ENCODE measurements at places on chromosomes 1 and 21.

GRCh38 chr1:221604948-221605347, 136.9 kb downstream of the DUSP10 start:
- DNase-seq: no peak

- DNase-seq: no peak
Observed at GRCh38 chr1:236850077-236850979, 55.2 kb downstream of the MTR start.

DNA sequence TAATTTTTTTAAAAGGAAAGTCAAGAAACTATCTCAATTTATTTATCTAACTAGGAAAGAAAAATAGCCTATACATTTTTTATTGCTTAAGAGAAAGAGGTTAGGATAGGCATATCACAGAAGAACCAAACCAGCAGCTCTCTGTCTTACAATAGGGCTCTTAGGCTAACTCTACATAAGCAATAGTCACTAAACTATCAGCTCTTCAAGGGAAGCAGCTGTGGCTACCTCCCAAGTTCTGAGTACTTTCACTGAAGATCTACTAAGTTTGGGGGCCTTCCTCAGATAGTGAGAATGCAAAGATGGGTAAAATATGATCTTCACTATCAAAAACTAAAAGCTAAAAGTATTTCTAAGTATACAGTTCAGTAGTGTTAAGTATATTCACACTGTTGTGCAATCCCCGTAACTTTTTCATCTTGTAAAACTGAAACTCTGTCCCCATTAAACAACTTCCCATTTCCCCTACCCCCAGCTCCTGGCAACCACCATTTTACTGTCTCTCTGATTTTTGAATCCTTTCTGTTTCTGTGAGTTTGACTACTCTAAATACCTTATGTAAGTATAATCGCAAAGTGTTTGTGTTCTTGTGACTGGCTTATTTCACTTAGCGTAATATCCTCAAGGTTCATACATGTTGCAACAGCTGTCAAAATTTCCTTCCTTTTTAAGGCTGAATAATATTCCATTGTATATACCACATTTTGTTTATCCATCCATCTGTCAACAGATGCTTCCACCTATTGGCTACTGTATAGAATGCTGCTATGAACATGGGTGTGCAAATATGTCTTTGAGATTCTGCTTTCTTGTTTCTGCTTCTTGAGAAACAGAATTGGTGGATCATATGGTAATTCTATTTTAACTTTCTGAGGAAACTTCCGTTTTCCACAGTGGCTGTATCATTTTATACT, 73.3 kb downstream of the ACBD6 start:
- no peak for DNase-seq

- DNase-seq: no peak
Observed at GRCh38 chr1:201552941-201553351, 14.0 kb downstream of the NAV1 start.

GRCh38 chr1:201141418-201141817, 12.9 kb downstream of the TMEM9 start:
- DNase-seq: no peak

DNA sequence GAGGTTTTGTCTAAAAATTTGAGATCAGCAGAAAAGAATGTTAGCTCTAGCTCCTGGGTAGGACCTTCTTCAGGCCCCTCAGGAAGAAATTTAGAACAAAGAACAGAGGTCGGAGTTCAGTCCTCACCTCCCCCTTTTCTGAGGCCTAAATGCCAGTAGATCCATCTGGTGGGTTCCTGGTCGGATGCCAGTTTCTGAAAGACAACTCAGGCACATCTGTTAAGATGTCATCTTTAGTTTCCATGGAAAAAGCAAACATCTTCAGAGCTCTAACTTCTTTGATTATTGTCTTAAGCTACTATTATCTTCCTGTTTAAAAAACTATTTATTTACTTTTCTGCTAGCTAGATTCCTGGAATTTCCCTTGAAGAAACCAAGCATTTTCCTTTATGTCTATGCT, 37.1 kb upstream of the USP25 start:
- DNase-seq: no peak

DNA sequence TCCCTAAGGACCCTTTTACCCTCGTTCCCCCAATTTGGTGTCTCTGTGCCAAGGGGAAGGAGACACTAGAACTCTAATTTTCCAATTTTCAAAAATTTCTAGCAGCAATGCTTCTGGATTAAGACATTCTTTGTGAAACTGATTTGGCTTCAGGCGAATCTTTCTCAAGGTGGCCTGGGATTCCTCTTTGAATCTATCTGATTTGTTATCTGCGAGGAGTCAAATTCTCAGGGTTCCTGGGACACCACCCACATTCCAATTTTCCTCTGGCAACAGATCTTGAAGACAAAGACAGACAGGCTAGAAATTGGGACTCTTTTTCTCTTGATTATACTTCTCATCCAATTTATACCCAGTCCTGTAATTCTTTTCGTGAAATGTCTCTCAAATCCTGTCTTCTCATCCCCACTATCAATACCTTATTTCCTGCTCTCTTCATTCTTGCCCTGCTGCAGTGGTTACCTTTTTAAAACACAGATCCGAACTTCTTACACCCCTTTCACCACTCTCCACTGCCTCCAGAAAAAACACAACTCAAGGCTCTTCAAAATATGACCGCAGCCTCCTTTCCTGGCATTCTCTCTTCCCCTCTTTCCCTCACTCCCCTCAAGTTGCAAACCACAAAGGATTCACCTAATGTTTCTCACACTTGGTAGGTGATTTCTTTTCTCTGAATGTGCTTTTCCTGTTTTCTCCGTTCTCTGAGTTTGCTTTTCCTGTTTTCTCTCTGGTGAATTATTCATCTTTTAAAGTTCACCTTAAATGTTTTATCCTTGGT, 2.7 kb upstream of the MPZL1 start:
- no peak for DNase-seq

- DNase-seq: peak; percentile 64
Observed at GRCh38 chr21:46634966-46635323, 529 bp upstream of the PRMT2 start.

DNA sequence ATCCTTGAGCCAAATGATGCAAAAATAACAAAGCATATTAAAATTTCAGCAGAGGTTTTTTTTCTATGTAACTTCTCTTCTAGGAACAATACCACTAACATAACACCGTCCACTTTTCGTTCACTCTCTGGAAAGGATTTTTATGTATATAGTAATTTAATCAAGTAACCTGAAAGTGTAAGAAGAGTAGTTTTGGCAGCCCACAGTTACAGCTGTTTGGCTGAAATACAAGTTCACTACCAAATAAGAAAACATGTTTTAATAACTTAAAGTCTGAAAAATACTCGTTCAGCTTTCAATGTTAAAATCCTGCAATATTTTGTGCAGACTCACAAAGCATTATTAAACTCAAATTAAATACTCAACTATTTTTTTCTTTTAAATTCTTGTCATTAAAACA, 896.8 kb upstream of the ADGRL4 start:
- DNase-seq: no peak

- no peak for DNase-seq
Observed at GRCh38 chr1:239125893-239126292, 260.5 kb upstream of the CHRM3 start.

DNA sequence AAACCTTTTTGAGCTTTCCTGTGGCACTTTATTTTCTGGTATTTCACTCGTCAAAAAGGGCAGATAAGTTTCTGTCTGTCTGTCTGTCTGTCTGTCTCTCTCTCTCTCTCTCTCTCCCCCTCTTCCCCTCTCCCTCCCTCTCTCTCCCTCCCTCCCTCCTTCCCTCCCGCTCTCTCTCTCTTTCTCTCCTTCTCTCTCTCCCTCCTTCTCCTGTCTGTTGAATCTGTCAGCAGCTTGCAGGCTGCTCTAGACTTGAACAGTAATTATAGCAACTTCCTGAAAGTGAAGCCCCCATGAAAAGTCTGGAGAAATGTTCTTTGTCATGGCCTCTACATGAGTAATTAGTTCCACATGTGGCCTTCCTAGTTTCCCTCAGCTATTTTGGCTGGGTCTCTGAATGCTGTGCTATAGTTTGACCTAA, 275.2 kb upstream of the C1orf105 start:
- no peak for DNase-seq

- no peak for DNase-seq
Observed at GRCh38 chr1:213728593-213729536, 258.9 kb upstream of the PROX1 start.

DNA sequence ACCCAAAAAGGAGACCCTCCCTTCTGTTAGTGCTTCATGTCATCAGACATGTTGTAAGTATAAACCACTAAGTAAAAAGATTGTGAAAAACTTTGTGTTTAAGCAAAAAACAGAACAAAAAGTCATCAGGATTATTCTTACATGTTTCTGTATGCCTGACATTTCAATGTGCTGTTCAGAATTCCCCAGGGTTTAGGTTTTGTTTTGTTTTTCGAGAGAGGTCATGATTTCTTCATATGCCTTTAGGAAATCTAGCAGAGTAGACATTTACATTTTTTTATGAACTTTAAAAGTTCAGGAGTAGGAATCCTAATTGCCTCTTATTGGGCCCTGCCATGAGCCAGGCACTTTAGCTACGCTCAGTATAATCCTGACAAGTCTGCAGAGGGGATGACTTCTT, 85.3 kb downstream of the VPS13D start:
- no peak for DNase-seq

- DNase-seq: no peak
Observed at GRCh38 chr1:190373705-190374336, 103.8 kb downstream of the BRINP3 start.

- DNase-seq: no peak
Observed at GRCh38 chr1:145992502-145992936, 3.9 kb downstream of the TXNIP start.

- DNase-seq: no peak
Observed at GRCh38 chr1:110719908-110720307, 45.2 kb upstream of the KCNA3 start.

GRCh38 chr1:198363625-198364151, 176.8 kb downstream of the ATP6V1G3 start:
- DNase-seq: no peak

DNA sequence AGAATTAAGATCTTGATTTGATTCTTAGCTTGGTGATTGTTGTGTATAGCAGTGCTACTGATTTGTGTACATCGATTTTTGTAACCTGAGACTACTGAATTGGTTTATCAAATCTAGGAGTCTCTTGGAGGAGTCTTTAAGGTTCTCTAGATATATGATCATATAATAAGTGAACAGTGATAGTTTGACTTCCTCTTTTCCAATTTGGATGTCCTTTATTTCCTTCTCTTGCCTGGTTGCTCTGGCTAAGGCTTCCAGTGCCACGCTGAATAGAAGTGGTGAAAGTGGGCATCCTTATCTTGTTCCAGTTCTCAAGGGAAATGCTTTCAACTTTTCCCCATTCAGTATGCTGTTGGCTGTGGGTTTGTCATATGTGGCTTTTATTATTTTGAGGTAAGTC, 61.5 kb upstream of the LYST start:
- DNase-seq: no peak

DNA sequence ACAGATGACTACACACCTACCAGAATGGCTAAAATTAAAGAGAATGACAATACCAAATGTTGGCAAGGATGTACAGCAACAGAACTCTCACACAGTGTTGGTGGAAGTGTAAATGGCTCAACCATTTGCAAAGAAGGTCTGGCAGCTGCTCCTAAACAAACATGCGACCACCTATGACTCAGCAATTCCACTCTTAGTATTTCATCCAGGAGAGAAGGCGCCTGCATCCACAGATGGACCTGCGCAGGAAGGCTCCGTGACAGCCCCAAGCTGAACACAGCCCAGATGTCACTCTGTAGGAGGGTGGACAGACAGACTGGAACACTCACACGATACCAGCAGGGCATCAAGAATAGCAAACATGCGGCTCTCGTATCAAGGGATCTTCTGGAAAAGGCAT, 6.7 kb downstream of the PTTG1IP start:
- DNase-seq: no peak

GRCh38 chr1:172753964-172754363, 95.1 kb downstream of the FASLG start:
- DNase-seq: no peak

DNA sequence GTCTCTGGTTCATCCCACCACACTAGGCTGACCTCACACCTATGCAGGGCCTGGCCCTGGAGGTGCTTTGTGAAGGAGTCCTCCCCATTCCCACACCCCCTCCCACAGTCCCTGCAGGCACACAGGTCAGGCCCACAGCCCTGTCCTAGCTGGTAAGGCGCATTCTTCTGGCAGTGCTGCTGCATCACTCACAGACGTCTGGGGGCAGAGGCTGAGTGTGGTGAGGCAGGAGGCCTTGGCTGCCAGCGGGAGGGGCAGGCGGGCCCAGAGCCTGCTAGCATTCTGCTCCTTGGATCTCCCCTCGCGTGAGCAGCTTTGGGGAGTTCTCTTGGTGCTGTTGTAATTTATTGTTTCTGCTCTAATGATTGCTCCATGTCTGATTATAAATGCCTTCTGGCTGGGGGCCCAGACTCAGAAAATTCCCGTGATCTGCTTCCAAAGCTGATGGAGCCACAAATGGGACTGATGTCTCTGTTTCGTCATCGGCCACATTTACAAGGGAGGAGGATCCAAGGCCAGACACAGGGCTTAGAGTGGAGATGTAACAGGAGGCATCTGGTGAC, 62.9 kb downstream of the TRABD2B start:
- no peak for DNase-seq

GRCh38 chr1:172452536-172453152, 8.8 kb upstream of the PIGC start:
- no peak for DNase-seq

DNA sequence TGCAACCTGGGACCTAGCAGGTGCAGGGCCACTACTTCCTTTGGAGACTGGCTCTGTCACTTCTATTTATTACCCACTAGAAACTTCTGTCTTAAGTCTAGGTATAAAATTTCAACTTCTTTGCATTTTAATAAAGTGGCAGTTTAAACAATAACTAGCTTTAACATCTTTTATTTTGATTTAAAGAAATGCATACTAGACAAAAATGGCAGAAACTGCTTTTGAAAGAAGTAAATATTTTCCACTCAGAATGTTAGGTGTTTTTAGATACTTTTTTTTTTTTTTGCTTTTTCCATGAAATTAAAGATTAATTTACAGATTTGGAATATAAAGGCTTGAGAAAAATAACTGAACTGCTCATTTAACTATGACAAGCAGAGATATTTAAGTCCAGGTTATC, 1477.6 kb downstream of the KCNT2 start:
- no peak for DNase-seq

DNA sequence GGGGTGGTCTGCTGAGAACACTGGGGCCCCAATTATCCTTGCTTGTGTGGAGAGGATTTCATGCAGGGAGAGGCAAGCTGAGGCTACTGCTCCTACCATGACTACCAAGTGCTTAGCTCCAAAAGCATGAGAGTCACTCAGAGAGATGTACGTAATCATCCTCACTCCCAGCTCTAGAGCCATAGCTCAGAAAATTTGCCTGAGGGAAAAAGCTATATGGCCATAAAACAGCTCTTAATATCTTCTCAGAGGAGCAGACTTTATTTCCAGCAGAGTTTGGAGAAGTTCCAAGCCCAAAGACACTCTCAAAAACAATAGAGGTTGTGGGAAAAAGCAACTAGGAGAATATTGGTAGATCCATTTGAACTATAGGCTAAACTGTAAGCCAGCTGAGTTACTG, 106.4 kb upstream of the PBX1 start:
- no peak for DNase-seq

GRCh38 chr1:61253059-61253735, 170.8 kb downstream of the NFIA start:
- DNase-seq: no peak

- DNase-seq: peak; percentile 66
Observed at GRCh38 chr1:206685769-206686477, 1.2 kb downstream of the MAPKAPK2 start.

- DNase-seq: no peak
Observed at GRCh38 chr1:9689971-9690381, 38.4 kb downstream of the PIK3CD start.

GRCh38 chr1:220544901-220545303, 17.0 kb downstream of the MARK1 start:
- no peak for DNase-seq
